ENCODE measurements at places on chromosomes 5 and 9.

GRCh38 chr9:91197232-91198181, 164.2 kb downstream of the AUH start:
- DNase-seq: peak; percentile 67

DNA sequence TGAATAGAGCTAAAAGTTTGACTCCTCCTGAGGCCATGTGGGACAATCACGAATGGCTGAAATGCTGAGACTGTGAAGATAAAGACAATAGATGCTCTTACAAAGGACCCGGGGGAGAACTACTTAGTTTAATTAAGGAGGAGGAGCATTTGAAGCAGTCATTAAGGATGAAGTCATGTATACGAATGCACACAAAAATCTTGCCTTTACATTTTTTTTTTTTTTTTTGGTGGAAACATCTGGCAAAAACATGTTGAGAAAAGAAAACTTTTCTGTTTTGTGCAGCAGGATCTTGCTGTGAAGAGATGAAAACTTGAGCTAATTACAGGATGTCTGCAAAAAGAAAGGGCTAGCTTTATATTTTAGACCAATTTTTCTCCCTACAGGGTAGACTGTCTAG, 42.3 kb upstream of the NR3C1 start:
- no peak for DNase-seq

GRCh38 chr5:150779397-150780186, 1.0 kb downstream of the SMIM3 start:
- DNase-seq: no peak

GRCh38 chr5:143153332-143154119, 250.0 kb downstream of the NR3C1 start:
- DNase-seq: peak; percentile 35

GRCh38 chr9:85041466-85042137, 372.1 kb downstream of the NTRK2 start:
- DNase-seq: no peak

- peak; percentile 25 for DNase-seq
These were observed 95.3 kb upstream of the SLC12A2 start for GRCh38 chr5:127988146-127988760.

- no peak for DNase-seq
These were observed 4.8 kb upstream of the NFX1 start for GRCh38 chr9:33285502-33285901.

DNA sequence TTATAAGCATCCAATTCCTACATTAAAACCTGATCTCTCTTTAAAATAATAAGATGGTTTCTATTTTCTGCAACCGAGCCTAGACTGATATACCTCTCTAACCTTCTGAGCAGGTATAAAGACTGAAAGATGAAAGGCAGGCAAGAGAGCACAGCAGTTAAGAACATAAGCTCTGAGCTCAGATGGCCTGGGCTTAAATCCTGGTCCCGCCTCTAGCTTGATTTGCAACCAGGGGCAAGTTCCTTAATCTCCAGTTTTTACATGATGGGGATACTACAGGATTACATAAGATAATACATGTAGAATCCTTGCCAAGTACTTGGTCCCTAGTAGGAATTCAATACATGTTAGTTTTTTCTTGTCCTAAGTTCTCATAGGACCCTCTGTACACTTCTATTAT, 33.9 kb downstream of the SLC24A2 start:
- DNase-seq: no peak

DNA sequence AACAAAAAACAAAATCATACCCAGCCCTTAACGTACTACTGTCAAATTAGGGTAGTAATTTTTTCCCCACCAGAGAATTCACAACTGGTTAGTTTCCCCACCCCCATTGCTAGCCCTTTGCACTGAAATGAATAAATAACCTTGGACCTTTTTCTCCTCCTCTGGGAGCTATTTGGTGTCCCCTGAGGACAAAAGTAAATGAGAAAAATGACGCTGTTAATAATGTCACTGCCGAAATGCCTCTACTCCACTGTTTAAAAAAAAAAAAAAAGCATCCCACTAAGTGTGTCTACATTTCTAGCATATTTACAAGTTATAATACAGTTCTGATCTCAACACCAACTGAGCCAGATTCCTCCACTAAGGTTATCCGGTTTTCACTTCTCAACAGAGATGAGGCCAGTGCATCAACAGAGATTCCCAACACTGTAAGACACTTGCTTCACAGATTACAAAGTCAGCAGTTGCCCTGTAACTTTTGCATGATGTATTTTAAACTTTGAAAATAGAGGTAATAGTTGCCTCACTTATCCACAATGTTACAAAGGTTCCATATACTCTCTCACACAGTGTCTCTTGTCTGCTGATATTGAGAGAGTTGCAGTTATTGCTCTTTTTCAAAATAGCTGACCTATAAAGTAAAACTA, 5.1 kb upstream of the NFIB start:
- DNase-seq: no peak

DNA sequence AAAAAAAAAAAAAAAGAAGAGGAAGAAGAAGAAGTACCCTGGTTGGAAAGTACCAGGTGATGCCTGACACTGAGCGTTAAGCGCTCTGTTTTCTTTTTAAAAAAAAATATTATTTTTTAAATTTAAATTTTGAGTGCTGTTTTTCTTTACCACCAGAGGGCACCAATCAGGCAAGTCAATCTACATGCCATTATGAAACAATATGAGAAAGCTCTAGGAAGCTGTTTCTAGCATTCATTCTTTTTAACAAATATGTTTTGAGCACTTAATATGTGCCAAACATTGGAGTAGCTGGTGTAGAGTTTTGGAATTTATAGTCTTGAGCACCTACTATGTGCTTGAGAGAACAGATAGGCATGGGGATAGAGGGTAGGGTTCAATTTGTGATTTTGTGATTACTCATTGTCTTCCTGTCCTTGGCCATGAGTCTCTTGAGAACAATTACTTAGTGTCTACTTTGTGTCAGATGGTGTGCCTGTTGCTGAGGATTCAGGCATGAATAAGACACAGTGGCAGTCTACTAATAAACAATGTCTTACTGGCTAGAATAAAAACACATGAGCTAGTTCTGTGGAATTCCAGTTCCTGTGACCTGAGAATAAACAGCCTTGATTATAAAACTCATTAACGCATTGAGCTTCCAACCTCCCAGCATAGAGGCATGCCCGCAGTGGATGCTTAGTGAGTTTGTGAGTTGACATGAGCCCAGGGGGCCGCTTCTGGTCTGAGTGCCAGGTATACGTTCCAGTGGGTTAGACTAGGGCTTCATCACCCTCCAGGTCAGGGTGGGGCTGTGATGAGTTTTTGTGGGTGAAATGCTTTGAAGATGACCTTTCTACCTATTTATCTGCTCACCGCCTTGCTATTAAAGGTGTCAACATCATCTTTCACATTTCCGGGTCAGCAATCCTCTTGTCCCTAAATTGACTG, 3.0 kb upstream of the UBE2R2 start:
- DNase-seq: peak; percentile 53

DNA sequence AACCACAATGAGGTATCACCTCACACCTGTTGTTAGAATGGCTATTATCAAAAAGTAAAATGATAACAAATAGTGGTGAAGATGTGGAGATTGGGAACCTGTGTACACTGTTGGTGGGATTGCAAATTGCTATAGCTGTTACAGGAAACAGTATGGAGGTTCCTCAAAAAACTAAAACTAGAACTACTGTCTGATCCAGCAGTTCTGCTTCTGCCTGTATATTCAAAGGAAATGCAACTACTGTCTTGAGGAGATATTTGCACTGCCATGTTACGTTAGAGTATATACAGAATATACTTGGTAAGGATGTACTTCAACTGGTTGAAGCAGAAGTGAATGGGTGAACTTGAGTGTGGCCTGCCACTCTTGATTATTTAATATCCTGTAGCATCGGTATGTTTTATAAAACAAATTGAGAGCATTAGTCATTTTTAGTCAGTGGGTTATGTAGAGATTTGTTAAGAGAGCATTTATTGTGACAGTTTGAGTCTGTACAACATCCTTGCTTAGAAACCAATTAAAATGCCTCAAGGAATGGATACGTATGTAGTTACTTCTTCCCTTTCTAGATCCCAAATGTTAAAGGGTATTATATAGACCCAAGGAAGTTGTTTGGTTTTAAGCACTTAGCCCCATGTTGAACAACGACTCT, 37.5 kb downstream of the ZCCHC7 start:
- DNase-seq: no peak

- DNase-seq: no peak
These were observed 68.0 kb upstream of the CTNNA1 start for GRCh38 chr5:138685193-138685745.

DNA sequence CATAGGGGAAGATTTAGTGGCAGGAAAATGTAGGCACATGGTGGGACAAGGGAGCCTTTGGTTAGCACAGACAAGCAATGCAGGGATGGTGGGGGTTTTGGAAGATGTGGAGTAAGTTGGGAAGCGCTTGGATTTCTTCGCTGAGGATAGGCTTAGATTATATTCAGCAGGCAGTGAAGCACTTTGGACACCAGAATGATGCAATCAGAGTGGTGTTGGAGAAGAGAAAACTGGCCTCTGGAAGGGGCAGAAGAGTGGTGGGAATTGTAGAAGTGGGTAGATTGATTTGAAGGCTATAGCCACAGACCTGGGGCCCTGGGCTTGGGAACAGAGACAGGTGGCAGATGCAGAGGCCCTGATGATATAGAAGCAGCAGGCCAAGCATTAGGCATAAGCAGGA, 28.3 kb downstream of the SLC25A48 start:
- no peak for DNase-seq

DNA sequence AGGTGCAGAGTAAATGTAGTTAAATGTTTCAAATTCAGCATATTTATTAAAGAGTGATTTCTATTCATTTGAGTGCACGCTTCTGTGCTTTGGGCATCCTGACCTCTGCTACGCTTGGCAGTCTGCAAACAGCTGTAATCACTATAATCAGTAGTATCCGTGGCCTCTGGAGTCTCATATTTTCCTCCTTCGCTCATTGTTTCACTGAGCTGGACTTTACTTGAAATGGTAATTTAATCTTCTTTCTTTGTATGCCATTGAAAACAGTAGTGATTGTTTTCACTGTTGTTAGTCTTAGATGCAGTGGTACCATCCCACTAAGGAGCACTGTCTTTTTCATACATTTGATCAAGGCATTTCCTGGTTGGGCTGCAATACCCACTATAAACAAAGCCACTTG, 43.5 kb upstream of the CAVIN4 start:
- DNase-seq: no peak

DNA sequence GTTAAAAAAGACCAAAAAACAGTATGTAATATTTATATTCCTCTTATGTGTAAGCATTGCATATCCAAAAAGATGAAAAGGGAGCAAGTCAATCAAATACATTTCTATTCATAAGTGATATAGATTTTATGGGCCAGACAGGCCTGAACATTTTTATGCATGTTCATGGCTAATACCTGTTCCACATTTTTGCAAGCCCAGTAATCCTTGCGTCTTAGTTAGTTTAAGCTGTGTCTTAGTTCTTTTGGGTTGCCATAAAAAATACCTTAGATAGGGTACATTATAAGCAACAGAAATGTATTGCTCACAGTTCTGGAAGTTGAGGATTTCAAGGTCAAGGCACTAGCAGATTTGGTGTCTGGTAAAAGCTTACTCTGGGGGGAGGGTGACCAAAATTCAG, 342.1 kb downstream of the TAF11L14 start:
- DNase-seq: no peak

DNA sequence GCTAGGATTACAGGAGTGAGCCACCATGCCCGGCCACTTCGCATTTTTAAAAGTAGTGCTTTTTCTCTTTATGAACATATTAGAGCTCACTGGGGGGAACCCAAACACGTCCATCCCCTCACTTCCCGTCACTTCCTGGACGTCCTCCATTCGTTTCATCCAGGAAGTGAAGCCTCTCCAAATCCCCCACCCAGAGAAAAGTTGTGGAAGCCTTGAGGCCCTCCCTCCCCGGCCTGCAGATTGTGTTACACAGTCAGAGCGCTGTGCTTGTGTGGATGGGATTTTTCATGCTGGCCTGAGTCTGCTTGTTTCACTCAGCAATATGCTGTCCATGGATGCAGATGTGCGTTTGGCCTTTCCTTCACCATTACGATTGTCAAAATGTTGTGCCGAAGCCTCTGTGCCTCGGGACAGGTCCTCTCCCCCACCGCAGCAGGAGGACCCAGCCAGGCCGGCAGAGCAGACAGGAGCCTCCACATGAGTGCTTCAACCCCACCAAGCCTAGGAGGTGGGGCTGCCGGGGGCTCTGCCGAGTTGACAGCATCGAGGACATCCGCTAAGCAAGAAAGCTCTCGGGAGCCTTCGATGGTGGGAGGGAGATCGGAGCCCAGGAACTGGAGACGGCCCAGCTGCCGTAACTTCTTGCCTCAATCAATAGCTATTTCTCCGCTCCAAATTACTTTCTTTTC, 121.6 kb upstream of the PPP1R26 start:
- DNase-seq: no peak

- DNase-seq: no peak
These were observed 36.9 kb upstream of the TBCA start for GRCh38 chr5:77812926-77813589.

- no peak for DNase-seq
These were observed 52.4 kb upstream of the COX7C start for GRCh38 chr5:86565197-86565789.

DNA sequence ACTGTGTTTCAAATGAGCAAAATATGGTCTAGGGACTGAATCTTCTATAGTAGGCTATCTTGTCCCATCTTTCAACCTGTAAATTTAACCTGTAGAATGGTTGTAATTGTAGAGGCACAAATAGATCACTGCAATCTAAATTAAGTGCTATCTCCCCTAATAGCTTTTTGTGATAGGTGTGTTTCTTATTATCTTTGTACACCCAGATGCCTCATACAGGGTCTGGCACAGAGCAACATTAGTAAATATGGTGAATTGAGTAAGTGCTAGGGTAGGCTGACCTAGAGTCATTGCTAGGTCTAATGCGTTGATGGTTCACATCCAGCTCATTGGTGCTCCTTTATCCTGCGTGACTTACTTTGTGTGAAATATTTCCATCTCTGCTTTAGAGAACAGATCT, 100.6 kb downstream of the PBX3 start:
- DNase-seq: no peak

DNA sequence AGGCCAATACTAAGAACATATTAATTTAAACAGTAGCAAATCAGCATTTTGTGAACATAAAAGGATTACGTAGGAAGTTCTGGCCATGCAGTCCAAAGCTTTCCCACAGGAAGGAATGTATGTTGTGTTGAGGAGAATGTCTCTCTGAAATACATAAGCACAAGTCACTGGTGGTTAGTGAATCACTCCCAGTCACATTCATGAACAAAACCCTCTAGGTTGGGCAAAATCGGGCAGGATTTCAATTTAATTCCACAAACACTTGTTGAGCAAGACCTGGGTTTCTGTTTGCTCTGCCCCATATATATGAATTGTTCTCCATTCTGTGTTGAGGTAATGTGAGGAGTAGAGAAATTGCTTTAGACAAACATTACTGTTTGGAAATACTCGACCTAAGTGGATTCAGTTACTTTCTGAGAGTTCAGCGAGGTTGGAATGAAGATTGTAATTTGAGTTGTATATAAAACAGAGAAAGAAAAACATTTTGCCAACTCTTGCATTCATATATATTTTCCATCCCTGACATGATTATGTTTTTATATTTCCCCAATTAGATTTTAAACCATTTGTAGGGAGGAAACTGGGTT, 127.6 kb upstream of the RPS23 start:
- DNase-seq: peak; percentile 61

GRCh38 chr9:125293134-125293533, 31.5 kb downstream of the GAPVD1 start:
- no peak for DNase-seq
